GM04504 (cell line): ENCODE measurements at places on chromosomes 7 and 10.

- no peak for DNase-seq
Observed at GRCh38 chr7:155808549-155809331, 3.5 kb downstream of the SHH start.

DNA sequence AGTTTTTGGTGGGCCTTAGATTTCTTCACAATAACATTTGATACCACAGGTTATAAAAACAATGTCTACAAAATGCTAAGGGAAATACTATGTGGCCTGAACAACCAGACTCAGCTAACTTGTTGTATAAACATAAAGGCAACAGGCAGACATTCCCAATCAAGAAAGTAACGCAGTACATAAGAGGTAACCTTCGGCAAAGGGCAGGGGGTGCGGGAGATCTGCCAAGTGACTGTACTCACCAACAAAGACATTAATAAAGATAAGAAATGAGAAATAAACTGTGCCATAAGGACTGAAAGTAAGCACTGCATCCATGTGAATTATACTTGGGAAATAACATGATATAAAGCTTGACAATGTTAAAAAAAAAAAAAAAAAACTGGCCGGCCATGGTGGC lies 15.4 kb downstream of the NSUN6 start:
- DNase-seq: no peak

DNA sequence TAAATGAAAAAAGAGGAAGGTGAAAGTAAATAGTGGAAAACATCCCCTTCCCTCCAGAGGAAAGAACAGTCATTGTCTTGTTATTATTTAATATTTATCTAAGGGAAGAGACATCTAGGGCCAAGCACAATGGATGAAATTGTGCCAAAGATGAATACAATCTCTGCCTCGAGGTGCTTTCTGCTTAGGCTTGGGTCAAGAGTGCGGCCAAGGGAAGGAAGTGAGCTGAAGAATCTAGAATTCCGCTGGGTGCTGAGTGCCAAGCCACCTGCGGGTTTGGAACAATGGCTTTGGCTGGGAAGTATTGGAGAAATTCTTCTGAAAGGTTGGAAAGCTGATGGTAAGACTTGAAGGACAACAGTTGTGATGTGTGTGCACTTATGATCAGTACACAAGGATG lies 531.3 kb upstream of the FZD8 start:
- no peak for DNase-seq

DNA sequence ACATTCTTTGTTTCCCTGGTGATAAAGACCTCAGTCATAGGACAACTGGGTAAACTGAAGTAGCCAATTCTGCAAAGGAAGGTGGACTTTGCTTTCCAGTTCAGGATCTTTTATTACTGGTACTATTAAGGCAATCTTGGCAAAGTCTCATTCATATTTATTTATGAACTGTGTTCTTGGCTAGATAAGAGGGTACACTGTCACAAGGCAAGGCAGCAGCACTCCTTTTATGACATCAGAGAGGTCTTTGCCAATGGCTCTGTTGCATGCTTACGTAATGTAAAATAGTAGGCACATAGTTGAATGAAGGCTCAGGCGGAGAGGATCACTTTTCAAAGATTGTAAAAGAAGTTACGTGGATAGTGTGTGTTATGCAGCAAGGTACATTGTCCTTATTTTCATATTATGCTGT lies 63.7 kb upstream of the PDK4 start:
- DNase-seq: no peak

GRCh38 chr10:50033481-50033880 lies 34.3 kb upstream of the WASHC2A start:
- DNase-seq: peak; percentile 40

GRCh38 chr10:992467-992866 lies 4.2 kb downstream of the GTPBP4 start:
- DNase-seq: no peak

DNA sequence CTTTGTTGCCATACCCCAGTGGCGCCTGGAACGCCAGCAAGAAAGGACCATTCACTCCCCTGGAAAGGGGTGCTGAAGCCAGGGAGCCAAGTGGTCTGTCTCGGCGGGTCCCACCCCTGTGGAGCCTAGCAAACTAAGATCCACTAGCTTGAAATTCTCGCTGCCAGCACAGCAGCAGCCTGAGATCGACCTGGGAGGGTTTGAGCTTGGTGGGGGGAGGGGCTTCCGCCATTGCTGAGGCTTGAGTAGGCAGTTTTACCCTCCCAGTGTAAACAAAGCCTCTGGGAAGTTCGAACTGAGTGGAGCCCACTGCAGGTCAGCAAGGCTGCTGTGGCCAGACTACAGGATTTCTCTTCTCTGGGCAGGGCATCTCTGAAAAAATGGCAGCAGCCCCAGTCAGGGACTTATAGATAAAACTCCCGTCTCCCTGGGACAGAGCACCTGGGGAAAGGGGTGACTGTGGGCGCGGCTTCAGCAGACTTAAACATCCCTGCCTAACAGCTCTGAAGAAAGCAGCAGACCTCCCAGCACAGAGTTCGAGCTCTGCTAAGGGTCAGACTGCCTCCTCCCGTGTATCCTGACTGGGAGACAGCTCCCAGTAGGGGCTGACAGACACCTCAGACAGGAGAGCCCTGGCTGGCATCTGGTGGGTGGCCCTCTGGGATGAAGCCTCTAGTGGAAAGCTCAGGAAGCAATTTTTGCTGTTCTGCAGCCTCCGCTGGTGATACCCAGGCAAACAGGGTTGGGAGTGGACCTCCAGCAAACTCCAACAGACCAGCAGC lies 281.1 kb upstream of the SP4 start:
- DNase-seq: no peak
